Foreskin keratinocyte (primary cell): ENCODE measurements at places on chromosomes 2 and 18. TPM values are rescaled to one million over a fixed set of nuclear protein-coding genes. Genes with fewer than 3 reads are reported as not detected.

Gene SGPP2
- 0.01 and 0.03 TPM in 2 replicates for polyA plus RNA-seq

Gene ZNF396
- polyA plus RNA-seq = 0.36 and 0.38 TPM in 2 replicates

Gene DNAH6
- 0.02 and 0.07 TPM in 2 replicates for polyA plus RNA-seq

Gene FLACC1
- polyA plus RNA-seq = 0.04 TPM in 1 of 2 replicates, not detected in the other

- no peak for DNase-seq
Measured at GRCh38 chr2:231373786-231374349, 21.6 kb upstream of the B3GNT7 start.

DNA sequence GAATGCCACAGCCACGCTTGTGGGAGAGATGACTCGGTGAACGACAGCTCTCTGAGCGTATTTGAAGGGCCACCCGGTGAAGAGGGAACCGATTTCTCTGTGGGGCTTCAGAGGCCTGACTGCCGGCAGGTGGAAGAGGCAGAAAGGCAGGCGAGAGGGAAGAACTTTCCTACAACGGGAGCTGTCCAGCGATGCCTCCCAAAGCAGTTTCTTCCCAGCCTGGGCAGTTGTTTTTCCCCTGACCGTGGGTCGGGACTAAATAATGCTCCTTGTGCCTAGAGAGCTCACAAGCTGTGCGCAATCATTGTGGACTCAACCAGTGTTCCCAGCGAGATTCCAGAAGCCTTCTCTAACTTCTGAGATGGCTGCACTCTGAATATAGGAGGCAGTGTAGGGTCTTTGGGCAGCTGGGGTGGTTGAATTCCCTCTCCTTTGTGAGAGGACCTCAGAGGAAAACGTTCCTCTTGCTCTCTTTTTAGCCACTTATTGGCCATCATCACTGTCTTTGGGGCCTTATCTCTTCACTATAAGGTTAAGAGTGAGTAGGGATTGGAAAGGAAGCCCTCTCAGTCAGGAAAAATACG, 710 bp downstream of the SEC11C start:
- DNase-seq = peak; percentile 21

- no peak for DNase-seq
Measured at GRCh38 chr2:186903216-186903615, 54.2 kb upstream of the ZSWIM2 start.

DNA sequence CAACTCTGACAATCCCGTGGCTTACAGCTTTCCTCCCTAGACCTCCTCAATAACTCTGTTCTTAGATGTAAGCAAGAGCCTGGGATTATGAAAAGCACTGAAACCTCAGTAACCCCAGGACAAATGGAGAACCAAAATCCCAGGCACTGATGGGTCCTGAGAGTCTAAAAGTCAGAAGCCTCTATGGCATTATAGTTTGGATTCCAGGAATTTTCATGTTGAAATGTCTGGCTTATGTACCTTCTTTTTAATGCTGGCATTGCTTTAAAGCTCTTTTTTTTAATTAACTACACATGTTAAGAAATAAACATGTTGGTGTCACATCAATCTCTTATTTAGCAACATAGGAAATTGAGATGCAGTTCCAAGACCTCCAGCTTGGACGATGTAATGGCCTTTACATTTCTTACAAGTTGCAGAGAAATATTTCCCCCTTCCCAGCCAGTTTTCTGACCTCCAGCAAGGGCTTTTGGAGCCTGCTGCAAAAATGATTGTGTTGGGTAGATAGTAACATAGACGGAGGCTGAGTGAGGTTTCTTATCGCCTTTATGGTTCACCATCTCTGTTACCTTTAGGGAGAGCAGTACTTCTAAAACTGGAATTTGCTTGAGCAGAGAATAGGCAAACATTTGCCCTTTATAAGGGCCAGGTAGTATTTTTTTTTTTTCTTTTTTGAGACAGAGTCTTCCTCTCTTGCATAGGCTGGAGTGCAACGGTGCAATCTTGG, 84.8 kb upstream of the RASGRP3 start:
- DNase-seq = no peak

DNA sequence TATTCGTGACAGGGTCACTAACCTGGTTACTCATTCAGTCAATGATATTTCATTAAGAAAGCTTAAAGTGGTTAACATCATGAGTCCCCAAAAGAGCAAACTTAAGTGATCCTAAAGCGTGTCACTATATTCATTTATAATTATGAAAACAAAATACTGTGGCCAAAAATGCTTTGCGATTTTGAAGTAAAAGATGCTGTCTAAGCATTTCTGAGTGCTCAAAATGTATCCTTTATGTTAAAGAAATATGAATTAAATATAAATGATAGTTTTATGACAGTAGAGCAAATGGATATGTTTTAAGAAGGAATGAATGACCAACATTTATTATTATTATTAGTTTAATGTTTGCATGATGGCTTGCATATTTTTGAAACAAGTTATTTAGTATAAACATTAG, 72.6 kb upstream of the CDC42EP3 start:
- DNase-seq = no peak

DNA sequence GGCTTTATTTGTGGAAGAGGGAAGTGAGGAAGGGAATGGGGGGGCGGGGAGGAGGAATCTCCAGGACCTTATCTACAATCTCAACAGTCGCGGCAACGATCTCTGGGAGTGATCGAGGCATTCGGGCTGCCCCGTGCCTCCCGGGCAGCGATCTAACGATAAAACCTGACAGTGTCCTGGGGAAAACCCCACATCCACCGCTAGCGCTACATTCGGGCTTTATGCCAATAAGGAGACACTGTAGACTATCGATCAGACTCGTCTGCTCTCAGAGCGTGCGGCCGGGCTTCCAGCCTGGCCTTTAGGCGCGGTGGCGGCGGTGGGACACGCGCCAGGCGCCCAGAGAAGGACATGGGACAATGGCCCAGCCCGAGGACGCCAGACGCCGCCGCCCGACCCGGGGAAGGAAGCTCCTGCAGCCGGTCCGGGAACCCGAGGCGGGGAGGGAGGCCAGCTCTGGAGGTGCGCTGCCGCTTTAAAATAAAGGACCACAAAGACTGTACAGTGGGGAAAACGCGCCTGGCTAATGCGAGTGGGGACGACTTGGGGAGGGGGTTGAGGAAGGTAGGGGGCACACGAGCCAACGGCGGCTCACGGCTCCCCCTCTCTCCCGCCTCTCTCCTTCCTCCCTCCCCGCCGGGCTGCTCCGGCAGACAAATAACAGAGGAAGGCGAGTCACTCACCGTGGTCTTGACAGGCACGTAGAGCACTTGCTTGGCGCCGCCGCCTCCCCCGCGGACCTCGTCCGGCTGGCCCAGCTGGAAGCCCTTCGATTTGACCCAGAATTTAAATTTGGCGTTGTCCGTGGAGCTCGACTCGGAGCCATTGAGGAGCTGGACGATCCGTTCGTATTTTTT, 2.2 kb downstream of the NOL4 start:
- no peak for DNase-seq

GRCh38 chr18:9993521-9994025, 79.8 kb downstream of the VAPA start:
- no peak for DNase-seq

DNA sequence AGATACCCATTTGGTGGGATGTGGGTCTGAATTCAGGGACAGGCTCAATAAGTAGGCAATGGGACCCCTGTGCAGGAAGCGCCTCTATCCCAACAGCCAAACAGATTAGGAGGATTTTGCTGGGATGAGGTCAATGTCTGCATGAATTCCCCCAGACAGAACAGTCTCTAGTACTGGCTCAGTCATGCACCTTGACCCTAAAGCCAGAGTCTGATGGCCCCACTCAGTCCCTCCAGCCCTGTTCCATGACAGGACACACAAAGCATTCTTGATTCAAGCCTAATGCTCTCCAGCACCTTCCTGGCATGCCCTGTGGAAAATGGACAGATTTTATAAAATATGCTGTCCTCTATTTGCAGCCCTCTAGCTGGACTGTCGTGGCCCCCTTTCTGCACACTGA, 49.8 kb upstream of the RAB6D start:
- DNase-seq = no peak

DNA sequence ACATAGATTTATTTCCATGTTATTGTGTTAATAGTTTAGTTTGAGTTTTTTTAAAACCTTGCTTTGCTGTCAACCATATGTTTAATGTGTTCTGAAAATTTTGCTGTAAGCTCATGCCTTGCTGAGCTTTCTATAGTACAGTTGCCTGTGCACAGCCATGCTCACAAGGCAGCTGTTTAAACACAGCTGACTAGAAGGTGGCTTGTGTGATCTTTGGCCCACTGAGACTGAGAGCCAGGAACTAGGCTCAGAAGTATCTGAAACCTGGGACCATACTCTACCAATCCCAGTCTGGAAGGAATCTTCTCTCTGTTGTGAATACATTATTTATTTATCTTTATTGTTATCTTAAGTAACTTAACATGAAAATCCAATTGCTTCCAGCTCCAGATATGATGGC, 350.5 kb downstream of the KIAA1328 start:
- no peak for DNase-seq

- no peak for DNase-seq
Measured at GRCh38 chr2:142104134-142104758, 26.6 kb downstream of the LRP1B start.

- DNase-seq = no peak
Measured at GRCh38 chr2:216700088-216700567, 4.8 kb upstream of the IGFBP5 start.

DNA sequence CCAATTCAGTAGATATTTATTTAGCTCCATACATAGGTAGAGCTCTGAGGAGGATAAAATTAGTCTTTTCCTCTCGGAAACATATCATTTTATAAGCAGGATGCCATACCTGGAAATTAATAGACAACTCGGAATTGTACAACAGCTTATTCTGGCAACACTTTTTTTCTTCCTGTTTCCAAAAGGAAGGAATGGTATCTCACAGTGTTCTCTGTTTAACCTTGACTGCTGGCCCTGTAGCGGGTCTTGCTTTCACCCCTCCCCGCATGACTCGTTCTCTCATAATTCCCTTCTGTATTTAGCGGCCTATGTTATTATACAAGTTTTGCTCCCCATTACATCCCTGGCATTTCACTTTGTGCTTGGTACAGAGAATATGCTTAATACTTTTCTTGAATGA, 2.5 kb upstream of the KYNU start:
- peak; percentile 29 for DNase-seq

DNA sequence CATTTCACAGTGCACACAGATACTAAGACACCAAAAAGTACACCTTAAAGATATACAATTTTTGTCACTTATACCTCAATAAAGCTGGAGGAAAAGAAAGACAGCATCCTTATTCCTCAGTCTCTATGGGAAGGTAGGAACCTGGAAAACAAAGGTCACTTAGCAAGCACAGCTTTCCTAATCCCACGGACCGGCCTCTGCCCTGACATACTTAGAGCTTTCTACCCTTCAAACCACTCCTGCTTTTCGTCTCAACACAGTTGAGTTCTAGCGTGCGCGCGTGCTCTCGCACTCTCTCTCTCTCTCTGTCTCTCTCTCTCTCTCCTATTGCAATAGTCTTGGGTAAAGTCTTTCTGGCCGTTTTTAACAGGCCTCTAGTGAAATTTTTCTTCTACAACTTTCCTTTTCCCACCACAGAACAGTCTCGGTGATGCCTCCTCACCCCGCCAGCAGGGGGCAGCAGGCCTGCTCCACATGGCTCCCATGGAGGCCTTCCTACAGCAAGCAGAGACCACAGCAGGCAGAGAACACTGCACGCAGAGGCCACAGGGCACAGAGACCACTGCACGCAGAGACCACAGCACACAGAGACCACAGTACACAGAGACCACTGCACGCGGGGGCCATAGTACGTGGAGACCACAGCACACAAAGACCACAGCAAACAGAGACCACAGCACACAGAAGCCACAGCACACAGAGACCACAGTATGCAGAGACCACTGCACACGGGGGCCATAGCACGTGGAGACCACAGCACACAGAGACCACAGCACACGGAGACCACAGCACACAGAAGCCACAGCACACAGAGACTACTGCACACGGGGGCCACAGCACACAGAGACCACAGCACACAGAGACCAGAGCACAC, 106.9 kb downstream of the FBXO15 start:
- DNase-seq = no peak

DNA sequence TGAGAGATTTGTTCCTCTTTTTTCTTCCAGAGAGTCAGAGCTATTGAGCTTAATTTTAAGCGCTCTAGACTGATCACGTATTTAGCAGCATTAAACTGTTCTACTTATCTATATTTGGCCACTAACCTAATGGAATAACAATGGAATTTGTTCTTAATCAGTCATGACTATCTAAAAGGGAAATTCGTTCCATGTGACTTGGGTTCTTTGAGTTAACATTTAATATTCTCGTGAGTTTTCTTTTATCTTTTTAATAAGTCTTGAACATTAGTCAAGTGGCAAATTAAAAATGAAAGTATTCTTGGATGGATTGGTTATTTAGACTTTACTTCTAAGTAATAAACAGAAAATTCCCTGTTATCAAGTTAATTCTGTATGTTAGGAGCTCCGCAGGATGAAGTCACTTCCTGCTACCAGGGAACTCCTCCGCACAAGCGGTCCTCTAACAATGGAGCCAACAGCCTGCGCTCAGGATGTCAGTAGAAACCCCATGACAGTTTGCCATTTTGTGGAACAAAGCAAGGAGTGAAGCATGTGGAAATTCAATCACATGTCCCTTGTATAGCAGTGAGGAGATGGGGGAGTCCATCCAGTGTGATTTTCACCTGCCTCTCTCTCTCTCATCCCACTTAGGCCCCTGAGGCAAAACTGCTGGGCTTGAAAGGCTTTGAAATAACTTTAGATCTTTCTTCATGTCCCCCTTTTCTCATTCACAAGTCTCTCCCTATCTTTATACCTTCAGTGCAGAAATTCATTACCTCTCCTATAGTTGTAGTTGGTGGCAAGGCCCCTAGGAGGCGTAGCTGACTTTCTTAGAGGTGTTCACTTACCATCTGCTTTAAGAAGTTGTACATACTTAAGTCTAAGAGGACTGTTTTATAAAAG, 138.1 kb downstream of the WDR7 start:
- peak; percentile 4 for DNase-seq

- DNase-seq = no peak
Measured at GRCh38 chr2:217919204-217919603, 83.6 kb downstream of the TNS1 start.

GRCh38 chr18:40075616-40076015, 1879.4 kb upstream of the PIK3C3 start:
- no peak for DNase-seq
